ENCODE measurements at places on chromosomes 6 and 20.

- no peak for DNase-seq
Observed at GRCh38 chr6:26342106-26343004, 22.6 kb upstream of the BTN3A2 start.

- no peak for DNase-seq
Observed at GRCh38 chr20:63044204-63044600, 37.4 kb upstream of the BHLHE23 start.

- no peak for DNase-seq
Observed at GRCh38 chr6:43776799-43777776, 7.1 kb downstream of the VEGFA start.

GRCh38 chr6:110786696-110787095 lies 28.6 kb downstream of the CDK19 start:
- no peak for DNase-seq

DNA sequence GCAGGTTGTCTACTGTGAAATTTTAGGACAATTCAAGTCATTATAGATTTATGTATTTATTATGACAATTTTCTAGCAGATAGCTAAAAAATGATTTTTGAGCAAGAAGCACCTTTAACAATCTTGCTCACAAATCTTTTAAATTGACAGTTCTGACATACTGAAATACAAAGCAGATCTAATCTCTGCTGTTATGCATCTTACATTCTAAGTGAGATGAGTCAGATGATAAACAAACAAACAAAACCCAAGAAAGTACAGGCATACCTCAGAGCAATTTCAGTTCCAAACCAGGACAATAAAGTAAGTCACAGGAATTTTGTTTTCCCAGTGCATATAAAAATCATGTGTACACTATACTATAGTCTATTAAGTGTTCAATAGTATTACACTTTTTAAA lies 430.7 kb upstream of the PTCHD4 start:
- no peak for DNase-seq

- DNase-seq: no peak
Observed at GRCh38 chr20:33162753-33163152, 5.2 kb upstream of the BPIFA2 start.

DNA sequence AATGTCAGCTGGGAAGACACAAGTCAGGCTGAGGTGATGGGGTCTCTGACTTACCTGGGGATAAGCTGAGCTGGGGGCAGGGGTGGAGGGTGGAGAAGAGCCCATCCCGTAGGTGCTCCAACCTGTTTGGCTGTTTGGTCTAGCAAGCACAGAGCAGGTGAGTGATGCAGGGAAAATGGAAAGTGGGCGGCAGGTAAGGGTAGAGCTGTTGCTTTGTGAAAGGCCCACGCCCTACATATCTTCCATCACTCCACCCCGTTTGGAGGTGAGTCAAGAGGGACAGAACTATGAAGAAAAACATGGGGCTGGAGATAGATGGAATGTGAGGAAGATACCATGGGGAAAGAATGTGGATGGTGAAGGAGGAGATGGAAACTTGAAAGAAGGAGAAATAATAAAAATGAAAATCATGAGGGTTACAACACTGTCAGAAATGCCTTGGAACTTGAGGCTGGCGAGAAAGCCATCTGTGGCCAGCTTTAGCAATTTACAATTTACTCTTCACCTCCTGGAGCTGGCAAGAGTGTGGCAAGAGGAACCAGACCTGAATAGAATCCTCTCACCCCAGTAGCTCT lies 1.3 kb downstream of the LY6G6C start:
- no peak for DNase-seq

DNA sequence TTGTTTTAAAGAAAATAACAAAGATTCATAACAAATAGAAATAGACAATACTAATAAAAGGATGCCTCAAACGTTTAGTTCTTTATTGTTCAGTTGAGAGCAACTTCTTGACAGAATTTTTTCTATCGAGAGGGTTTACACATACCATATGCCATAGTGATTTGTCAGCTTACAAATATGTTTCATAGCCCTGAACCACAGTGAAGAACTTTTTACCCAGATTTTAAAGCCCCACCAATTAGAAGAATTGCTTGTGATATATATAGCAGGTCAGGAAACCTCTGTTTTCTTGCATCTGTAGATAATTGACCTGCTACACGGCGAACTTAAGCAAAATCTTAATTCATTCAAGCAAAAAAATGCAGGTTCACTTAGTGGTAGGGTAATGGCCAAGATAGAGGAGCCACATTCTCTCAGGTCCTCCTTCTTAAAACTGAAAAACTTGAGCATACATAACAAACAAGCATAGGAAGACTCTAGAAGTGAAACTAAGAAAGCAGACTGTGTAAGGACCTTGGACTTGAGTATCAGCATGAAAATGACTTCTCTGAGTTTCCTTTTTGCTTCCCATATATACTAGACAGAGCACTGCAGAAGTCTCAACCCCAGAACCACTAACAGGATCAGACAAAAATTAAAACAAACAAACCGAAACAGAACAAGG lies 39.5 kb downstream of the CRISP1 start:
- no peak for DNase-seq

- no peak for DNase-seq
Observed at GRCh38 chr6:6169141-6169540, 151.3 kb downstream of the F13A1 start.

GRCh38 chr20:32484225-32484957 lies 100.7 kb downstream of the NOL4L start:
- DNase-seq: peak; percentile 43

GRCh38 chr6:135181333-135182070 lies 394 bp downstream of the MYB start:
- DNase-seq: peak; percentile 23

GRCh38 chr6:120352491-120352890 lies 981.8 kb downstream of the TBC1D32 start:
- DNase-seq: no peak

DNA sequence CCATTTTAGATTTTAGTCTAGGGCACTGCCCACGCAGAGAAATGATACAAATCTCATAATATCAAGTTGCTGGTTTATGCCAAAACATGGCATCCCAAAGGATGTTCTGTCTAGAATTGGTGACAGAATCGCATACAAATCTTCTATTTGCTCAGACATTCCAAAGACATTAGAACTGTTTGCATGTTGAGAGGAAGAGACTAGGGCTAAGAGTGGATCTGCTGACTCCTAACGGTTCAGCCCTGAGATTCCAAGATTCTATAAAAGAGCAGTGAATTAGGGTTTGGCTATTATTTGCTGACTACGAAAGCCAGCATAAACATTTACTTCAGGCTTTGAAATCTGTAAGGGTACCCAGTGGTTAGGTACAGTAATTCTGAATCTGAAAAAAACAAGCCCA lies 3.6 kb downstream of the EPB41L2 start:
- no peak for DNase-seq

- no peak for DNase-seq
Observed at GRCh38 chr20:32110173-32110704, 725 bp downstream of the TM9SF4 start.

DNA sequence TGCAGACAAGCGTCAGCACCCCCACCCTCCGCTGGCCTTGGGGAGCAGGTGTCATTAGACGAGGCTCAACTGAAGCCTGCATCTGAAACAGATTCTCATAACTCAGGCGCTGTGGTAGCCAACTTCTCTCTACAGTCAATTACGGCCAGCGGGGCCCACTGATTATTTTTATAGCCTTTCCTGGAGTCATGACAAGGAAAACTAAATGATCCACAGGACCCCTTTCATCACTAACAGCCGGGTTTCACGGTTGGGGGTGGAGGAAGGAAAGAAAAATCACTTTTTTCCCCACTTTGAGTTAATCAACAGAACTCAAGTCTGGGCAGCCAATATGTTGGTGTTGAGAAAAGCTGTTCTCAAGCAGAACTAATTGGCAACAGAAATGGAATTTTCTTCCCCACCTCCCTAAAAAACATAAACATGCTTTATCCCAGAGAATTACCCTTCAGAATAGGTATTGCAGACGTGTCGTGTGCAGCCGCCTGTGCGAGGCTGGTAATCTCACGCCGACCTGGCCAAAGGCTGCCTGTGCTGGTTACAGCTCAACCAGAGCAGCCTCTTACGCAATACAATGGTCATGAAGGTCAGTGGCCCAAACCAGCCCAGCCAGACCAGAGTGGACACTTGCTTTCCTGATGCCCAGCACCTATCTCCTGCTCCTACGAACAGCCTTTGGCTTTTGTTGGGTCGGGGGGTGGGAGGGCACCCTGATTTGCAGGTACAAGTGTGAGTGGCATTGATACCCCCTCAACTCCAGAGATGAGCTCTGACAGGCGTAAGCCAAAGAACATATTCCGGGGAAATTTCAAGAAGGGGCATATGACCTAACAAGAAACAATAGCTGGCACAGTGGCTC lies 11.0 kb downstream of the RIPOR3 start:
- no peak for DNase-seq

DNA sequence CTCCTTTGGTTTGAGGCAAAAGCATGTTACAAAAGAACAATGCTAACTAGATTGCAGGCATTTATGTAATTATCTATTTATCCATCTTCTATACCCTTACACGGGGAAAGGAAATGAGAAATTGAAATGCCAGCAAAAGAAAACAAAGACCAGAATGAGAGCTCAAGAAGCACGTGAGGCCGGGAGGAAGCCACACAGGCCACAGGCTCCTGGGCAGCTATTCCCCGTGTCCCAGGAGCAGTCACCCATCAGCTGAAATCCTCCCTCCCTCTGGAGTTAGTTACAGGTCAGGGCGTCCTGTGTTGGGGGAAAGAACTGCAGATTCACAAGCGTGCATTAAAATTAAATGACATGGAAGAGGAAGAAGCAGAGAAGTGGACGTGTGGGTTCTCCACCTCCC lies 64.7 kb upstream of the RPS6KA2 start:
- DNase-seq: no peak

GRCh38 chr6:139942331-139942730 lies 567.9 kb upstream of the CITED2 start:
- DNase-seq: no peak

- no peak for DNase-seq
Observed at GRCh38 chr20:19748681-19749080, 9.4 kb upstream of the RIN2 start.

- DNase-seq: no peak
Observed at GRCh38 chr6:97468981-97469380, 186.0 kb upstream of the MMS22L start.

DNA sequence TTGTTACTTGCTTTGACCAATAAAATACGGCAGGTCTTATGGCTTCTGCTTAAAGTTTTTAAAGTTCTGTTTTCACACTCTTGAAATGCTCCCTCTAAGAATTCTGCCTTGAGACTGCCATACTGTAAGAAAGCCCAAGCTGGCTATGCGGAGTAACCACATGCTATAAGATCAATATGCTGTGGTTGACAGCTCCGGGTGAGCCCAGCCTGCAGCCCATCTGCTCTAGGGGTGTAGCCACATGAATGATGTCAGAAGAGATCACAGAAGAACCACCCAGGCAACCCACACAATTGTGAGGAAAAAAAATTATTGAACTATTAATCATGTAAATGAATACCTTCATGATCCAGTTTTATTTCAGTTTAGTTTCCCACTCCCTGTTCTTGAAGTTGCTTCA lies 26.1 kb upstream of the SH3BGRL2 start:
- DNase-seq: no peak

- DNase-seq: no peak
Observed at GRCh38 chr20:63267691-63268090, 4.9 kb upstream of the ARFGAP1 start.

DNA sequence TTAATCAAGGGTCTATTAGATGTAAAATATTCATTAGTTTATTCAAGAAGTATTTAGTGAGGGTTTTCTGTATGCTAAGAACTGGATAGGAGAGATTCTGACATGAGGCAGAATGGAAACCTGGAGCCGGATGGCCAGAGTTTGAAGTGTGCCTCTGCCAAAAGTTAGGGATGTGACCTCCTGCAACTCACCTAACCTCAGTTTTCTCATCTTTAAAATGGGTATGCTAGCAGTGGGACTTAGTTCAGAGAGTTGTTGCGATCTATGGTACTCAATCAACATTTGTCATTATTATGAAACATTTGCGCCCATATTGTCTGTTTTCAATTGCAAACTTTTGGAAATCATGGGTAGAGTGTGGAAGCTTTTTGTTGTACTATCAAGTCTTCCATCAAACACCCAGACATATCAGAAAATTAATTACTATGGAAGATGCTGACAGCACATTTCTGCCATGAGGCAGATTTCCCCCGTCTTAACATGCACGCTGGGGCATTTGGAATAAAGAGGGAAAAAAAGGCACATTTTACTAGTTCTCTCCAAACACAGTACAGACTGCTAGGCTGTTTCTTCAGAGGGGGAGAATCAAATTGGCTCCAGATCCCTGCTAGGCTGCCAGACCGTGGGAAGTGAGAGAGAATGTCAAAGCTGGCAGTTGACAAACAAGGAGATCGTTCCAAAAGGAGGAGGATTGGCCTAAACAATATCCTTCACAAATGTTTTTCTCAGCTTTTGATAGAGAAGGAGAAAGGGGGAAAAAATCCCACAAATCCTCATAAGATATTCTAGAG lies 205.3 kb upstream of the TSHZ2 start:
- no peak for DNase-seq

GRCh38 chr6:11943060-11943459 lies 69.1 kb upstream of the HIVEP1 start:
- DNase-seq: no peak

DNA sequence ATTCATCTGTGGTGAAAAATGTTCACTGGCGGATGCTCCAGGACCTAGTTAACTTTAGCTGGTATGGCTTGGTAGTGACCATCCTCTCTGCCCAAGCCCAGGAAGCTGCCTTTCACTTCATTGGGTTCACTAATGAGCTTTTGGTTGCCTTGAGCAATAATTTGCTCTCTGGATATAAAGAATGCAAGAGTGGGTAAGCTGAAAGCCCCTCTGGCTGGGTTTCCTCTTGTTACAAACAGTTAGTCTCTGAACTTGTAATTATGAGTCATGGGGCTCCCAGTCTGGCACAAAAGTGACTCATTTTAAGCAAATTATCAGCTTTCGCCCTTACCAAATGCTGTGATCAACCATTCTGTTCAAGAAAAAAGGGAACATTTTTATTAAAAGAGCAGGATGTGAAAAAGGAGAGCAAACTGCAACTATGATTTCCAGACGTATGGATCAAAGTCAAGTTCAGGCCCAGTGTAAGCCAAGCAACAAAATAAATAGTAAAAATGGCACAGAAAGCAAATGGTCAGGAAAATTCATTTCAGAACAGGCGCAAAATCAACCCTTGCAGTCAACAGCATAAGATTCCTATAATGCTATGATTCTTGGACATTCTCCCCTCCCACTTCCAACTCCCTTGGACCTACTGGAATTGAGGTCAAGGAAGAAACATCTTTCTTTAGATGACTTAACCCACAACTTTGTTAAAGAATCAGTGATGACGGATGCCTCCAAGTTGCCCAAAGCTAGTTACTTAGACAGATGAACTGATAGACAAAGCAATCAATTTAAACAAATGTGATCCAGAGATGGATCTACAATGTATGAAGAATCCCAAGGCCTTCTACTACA lies 130.0 kb upstream of the KCNK16 start:
- no peak for DNase-seq

- peak; percentile 56 for DNase-seq
Observed at GRCh38 chr6:87078983-87079616, 15.8 kb downstream of the CGA start.

DNA sequence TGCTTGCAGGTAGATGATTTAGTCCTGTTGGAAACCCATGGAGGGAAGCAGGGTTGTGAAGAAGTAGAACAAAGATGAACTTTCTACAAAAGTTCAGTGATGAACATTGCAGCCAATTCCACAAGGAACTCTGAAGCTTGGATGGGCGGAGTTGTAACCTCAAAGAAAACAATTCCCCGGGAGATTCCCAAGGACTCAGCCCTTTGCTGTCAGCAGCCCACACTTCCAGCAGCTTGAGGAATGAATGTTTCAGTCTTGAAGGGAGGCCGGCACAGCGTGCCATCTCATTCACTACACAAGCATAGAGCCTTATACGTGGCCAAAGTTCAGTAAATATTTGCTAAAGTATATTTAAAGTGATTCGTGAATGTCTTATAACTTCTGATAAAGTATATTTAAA lies 269.4 kb downstream of the NKAIN2 start:
- no peak for DNase-seq

All from stimulated activated CD4-positive, alpha-beta T cell treated with anti-CD3 and anti-CD28 coated beads, Interleukin-4, amount 100 ng/mL, for 1 hour (primary cell).